ELR (cell line): ENCODE measurements at places on chromosomes 5 and 9.

DNA sequence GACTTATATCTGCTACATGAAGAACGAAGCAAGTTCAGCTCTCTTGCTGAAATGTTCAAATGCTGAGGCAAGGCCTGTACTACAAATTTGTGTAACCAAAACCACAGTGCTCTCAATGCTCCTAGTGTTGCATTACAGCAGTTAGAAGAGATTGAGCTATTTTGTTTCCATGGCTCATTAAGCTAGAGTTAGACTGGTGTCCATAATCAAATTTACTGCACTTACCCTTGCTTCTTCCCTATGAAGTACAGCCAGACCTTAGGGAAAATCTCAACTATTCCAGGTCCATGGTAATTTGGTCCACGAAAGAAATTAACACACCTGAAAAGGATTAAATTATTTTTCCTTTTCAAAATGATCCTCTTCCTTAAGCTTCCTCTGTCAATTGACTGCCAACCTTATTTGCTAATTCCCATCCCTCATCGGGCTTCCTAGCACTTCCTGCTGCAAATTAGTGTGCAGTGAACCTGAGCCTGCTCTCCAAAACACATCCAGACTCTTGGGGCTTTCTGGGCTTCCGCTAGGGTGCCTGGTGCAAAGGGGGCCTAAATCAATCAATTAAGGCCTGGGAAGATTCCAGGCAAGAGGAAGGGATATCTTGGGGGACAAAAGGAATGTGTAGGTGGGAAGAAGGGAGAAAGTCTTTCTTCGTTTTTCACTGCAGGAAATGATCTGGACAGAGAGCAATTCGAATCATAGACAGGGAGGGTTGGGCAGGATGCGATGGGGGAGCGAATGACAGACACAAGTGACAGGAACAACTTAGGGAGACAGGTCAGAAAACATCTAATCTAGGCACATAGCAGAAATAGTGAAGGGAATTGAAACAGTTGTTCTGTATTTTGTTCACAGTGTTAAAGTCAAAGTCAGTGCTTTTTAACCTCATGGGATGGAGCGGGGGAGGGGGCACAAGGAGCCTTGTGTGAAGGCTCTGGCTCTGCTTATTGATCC is 542.4 kb downstream of the RAB3C start:
- peak; percentile 49 for DNase-seq

DNA sequence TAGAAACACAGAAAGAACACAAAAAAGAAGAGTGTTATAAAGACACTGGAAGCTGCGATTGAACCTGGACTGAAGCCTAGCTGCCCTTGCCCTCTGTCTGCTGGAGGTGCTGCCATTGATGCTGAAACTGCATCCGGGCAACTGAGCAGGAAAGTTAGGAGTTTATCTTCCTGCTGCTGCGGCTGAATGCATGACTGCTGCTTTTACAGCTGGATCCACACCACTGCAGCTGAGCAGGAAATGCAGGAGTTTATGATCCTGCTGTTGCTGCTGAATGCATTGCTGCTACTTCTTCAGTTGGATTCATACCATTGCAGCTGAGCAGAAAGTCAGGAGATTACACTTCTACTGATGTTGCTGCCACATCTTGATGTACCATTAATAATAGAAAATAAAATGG is 21.8 kb upstream of the JAKMIP2 start:
- DNase-seq, result no peak

- DNase-seq, result no peak
These were observed 20.2 kb downstream of the GRAMD2B start for GRCh38 chr5:126443374-126443851.

DNA sequence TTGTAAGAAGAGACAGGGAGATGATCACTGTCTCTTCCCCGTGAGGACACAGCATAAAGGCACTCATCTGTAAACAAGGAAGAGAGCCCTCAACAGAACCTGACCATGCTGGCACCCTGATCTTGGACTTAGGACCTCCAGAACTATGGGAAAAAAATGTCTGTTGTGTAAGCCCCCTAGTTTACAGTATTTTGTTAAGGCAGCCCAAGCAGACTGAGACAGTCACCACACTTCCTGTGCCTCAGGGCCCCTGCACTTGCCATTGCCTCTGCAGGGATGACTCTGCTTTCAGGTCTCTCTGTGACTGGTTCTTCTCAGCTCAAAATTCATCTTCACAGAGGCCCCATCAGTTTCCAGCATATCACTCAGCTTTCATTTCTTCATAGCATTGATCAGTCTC is 372.1 kb downstream of the TLE1 start:
- peak; percentile 58 for DNase-seq

DNA sequence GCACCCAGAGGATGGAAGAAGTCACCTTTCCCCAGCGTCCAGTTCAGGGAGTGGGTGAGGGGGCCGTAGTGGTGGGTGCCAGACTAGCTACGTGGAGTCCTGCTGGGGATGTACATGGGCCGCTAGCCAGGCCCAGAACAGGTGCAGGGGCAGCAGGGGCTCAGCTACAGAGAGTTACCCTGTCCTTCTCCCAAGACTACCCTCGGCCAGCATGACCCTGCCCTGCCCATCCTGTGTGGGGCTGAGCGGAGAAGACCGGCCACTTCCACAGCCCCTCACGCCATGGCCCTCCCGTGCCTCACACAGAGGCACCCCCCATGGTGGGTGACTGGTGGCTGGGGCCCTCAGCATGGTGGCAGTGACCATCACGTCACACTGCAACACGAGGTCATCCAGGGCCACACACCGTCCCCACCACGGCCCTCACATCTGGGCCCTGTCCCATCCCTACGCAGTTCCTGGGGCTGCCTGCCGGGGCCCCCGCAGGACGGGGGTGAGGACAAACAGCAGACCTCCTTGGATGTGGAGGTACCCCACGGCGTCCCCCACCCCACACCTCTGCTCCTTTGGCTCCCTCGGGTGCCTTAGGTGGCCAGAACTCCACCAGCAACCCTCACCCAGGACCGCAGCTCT is 977 bp upstream of the DPP7 start:
- DNase-seq, result no peak

DNA sequence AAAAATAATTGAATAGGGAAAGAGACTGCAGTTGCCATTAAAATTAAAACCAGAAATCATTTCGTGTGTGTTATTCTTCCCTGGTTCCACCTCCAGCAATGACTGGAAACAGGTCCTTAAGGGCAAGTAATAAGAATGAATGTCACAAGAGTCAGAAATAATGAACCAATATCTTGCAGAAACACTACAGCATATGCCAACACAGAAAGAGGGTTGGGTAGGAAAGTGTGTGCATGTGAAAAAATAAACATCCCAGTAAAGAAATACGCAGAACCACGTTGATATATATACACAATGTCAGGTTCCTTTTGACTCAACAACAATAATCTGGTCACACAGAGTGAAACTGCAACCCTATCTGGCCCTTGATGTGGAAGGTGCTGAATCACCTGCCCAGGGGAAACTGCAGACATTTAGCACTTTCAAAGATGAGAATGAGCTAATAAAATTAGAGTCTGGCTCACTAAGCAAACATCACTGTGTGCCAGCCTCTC is 15.0 kb downstream of the HMHB1 start:
- DNase-seq, result no peak

DNA sequence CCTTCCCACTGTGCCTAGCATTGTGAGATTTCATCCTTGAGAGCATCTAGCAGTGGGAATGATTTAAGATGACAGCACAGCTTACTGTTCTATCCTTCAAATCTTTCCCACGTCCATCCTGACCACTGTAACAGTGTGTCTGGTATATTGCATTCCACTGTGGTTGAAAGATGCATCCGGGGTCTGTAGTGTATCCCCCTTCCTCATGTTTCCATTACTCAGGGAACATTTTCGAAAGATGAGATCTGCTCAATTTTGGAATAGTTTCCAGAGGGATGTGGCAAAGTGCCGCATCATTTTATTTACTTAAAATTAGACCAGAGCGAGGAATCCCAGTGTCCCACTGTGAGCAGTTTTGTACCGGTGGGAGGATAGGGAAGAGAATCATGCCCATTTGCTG is 407.1 kb upstream of the PAPPA start:
- no peak for DNase-seq
